Large intestine (tissue), 12 donors: ENCODE measurements at places on chromosomes 2 and 18. TPM values are rescaled to one million over a fixed set of nuclear protein-coding genes. Genes with fewer than 3 reads are reported as not detected.

- DNase-seq = no peak
Measured at GRCh38 chr2:164617466-164617865, 3.8 kb downstream of the GRB14 start.

Gene ERBB4
- polyA plus RNA-seq = 0.37 TPM

DNA sequence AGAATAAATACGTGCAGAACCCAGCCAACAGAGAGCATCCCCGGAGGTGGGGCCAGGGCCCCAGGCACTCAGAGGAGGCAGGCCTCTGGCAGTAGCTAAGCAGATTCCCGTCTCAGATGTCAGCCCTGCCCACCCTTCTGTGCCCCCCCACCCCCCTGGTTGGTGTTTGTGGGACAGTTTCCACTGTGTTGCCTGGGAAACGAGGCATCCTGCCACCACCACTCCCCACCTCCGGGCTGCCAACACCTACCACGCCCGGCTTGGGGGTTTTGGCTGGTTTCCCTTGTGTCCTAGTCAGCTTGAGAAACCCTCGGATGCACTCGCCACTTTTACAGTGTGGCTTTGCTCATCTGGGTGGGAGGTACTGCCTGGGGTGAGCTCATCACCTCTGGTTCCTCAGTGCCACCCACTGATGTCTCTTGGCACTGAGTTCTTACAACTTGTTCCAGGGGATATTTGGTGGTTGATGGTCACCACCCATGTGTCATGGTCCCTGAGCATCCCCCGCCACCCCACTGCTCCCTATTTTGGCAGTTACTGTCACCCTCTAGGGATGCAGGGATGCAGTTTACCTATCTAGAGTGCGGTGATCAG, 72.4 kb upstream of the YWHAQ start:
- DNase-seq = peak; percentile 19

GRCh38 chr2:71804281-71804751, 343.3 kb downstream of the CYP26B1 start:
- no peak for DNase-seq

GRCh38 chr18:26052505-26052904, 37.9 kb downstream of the SS18 start:
- no peak for DNase-seq

DNA sequence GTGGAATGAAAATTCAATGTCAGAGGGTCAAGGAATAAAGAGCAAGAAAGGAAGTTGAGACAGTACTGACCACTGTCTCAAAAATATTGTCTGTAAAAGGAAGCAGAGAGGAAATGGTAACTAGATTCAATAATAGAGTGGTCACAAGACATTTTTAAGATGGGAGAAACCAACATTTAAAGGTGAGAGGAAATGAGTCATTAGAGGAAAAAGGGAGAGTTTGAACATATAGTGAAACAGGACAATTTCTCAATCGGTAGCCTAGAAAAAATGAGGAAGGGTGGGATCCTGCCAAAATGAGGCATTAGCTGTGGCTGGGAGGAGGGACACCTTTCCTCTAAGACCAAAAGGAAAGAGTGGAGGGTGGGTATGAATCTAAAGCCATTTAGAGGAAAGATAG, 288.5 kb downstream of the SP3 start:
- DNase-seq = no peak

GRCh38 chr18:46678041-46678440, 21.0 kb upstream of the LOXHD1 start:
- DNase-seq = no peak
